ENCODE measurements at places on chromosomes 6 and 20.

DNA sequence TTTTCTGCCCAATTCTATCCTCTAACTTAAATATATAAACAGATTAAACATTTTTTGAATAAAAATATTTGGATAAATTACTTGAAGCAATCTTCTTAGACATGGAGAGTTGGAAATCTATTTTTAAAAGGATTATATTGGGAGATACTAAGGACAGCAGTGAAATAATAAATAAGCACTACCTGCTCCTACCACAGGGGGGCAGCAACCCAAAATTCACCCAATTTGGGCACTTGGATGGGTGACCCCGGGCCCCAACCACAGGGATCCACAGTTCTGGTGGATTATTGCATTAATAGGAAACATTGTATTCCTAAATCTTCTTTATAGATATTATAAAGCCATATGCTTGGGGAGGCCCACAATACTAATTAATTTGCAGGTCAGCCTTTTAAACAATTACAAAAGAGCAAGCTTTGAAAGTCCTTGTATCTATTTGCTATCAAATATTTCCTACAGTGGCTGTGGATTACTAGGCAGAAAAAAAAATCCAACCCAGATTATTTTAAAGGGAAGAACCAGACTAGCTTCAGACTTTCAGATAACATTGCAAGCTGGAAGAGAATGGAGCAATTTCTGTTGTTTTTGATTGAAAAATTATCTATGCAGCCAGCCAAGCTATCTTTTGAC lies 66.4 kb upstream of the PDE10A start:
- DNase-seq, result no peak

- DNase-seq, result no peak
Measured at GRCh38 chr6:6834356-6835222, 246.1 kb downstream of the LY86 start.

DNA sequence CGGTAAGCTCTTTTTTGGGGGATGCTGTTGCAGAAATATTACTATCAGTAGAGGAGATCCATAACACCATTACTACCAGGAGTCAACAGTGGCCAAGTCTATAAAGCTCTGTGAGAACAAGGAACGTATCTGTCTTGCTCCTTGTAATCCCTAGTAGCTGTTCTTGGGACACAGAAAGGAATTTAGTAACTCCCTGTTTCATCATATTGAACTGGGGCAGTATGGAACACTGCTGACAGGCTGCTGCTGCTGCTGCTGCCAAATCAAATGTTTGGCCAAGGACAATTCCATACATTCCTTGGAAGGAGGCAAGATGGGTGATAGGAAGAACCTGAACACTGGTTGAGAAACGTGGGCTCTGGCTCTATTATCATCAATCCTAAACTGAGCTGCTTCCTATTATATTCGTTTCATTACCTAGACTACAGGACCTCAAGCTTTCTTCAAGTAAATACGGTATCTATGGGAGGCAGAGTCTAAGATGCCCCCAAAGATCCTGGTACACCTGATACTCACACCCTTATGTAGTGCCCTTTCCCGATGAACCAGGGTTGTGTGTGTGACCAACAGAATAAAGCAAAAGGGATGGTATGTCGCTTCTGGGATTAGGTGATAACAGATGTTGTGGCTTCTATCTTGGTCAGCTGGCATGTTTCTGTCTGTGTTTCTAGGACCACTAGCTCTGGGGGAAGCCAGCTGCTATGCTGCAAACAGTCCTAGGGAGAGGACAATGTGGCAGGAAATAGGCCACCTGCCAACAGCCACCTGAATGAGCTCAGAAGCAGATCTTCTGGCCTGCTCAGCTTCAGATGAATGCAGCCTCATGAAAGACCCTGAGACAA lies 39.5 kb downstream of the ELOVL5 start:
- no peak for DNase-seq

DNA sequence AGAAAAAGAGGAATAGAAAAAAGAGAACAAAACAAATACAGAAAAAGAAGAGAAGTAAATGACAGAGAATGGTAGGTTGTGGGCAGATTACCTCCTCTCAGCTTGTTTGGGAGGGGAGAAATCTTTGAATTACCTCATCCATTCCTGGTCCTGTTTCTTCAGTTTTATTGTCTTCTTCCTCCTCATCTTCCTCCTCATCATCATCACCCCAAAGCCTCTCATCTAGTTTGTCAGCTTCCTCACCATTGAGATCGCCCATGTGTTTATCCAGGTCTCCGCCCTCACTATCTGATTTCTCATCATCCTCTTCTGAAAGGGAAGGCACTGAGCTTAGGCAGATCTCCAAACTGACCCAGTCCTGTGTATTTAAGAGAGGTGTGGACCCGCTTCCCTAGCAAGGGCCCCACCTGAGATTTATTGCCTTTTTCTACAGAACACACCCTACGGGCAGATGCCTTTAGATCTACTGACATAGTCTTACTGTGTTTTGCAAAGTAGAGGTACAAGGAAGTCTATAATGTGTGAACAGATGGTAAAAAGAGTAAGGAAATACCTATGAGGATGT lies 24.2 kb upstream of the LYRM2 start:
- no peak for DNase-seq

- DNase-seq, result no peak
Measured at GRCh38 chr20:3430376-3431069, 23.1 kb upstream of the DNAAF9 start.

DNA sequence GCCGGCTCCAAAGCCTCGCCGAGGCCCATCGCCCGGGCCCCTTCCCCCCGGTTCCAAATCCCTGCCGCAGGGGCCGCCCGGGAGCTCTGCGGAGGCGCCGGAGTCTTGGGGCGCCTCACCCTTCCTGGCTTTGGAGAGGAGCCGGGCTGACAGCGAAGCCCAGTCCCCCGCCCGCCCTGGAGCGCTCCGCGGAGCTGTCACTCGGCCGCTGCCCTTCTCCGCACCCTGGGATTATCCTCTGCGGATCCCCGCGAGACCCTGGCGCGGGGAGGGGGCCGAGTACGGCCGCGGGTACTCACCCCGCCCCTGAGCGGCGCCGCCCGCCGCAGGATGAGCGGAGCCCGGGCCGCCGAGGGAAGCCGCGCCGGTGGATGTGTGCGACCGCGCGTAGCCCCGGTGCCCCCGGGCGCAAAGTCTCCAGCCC lies 343 bp downstream of the SNAP91 start:
- DNase-seq, result no peak

DNA sequence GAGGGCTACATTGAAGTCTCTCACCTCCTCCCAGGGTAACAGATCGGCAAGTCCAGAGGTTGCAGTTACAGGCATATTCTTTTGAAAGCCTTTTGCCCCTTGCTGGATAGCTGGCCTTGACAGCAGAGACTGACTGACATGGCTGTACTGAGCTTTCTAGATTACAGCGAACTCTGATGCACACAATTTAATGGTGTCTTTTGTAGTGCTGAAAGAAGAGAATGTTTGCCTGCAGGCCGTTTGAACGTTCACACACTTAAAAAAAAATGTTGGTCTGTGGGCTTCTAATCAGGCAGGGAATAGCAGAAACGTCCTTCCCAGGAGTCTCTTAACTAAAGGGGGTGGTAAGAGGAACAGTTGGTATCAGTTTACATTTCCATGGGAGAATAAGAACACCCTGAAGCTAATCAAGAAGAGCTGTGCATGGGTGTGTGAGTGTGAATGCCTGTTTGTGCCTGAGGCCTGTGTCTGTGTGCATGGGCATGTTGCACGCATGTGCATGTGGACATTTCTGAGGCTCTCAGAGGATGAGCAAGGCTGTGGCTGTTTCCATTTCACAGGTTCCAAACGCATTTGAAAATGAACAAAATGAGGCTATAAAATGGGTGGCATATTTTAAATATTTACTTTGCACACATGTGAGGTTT lies 213.9 kb upstream of the SSTR4 start:
- no peak for DNase-seq

GRCh38 chr20:7994809-7995208 lies 24.8 kb downstream of the TMX4 start:
- DNase-seq, result no peak

- DNase-seq, result no peak
Measured at GRCh38 chr20:50578061-50578777, 68.0 kb downstream of the PTPN1 start.

- no peak for DNase-seq
Measured at GRCh38 chr20:62938105-62938888, at the start of gene GID8. Gene GID8 (plus strand): TSS chr20:62938147. CDS start chr20:62941503, 3,356 bp downstream.

DNA sequence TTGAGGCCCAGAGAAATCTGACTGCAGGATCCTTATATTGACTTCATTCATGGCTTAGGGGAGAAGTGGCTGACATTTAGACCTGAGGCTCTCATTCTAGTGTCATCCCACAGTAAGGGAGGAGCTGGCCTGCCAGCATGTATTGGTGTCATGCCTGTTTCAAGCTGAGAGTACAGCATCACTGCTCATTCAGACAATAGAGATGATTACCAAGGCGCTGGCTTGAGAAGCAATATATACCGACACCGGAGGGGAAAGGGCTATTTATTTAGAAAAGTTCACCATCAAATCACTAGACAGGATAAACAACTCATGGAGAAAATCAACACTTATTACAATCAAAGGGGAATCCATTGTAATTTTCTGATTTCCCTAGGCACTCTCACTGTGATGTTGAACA lies 84.4 kb upstream of the HDAC2 start:
- no peak for DNase-seq

- no peak for DNase-seq
Measured at GRCh38 chr6:24920136-24920535, 15.6 kb downstream of the RIPOR2 start.

GRCh38 chr6:72811971-72812421 lies 190.1 kb downstream of the KCNQ5 start:
- no peak for DNase-seq

GRCh38 chr20:34047917-34048316 lies 54.2 kb downstream of the RALY start:
- no peak for DNase-seq
